ENCODE measurements at places on chromosomes 1 and 21. TPM values are rescaled to one million over a fixed set of nuclear protein-coding genes. Genes with fewer than 3 reads are reported as not detected.

The ITLN2 gene
- not detected for total RNA-seq

The FMO5 gene
- 2.9 TPM for total RNA-seq

The DSCAM gene
- total RNA-seq: under 0.01 TPM

The RGS18 gene
- total RNA-seq: not detected

The CIART gene
- total RNA-seq: 2.0 TPM

The KRTAP11-1 gene
- total RNA-seq: not detected

The OLIG2 gene
- not detected for total RNA-seq

The NECTIN4 gene
- total RNA-seq: 0.34 TPM
